ENCODE measurements at places on chromosomes 1 and 21.

GRCh38 chr1:87572891-87573290 is 244.2 kb downstream of the LMO4 start:
- no peak for DNase-seq

DNA sequence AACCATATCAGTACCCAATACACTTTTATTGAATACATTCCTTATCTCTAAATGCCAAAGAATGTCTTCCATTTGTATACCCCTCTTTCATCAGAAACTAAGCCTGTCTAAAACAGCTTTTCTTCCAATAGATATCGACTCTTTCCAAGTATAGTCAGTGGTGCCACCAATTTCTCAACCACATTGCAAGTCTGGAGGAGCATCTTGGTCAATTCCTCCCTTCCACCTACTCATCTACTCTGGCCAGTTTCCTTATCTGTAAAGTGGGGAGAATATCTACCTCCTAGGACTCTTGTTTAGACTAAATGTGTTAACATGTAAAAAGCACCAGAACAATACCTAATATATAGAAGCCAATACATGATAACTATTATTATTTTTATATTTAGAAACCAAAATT is 28.5 kb upstream of the FGGY start:
- DNase-seq = no peak

DNA sequence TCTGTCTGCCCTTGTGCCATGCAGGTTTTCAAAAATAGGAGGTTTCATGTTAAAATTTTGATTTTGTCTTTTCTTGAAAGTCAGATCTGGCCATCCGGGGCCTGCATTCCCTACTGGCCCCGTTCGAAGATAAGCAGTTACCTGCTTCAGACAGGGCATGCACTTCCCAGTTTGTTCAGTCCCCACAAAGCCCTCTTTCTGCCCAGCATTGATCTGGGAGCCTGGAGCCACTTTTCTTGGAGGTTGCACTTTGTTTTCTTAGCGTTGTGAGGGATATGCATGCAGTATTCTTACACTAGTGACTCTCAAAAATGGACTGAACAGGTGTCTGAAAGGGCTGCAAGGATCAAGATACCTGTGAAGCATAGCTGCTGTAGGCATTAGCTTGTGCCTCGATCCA is 11.5 kb downstream of the MOV10 start:
- no peak for DNase-seq

GRCh38 chr1:240091614-240092300 is at the start of gene FMN2:
TSS of gene FMN2 (plus strand) at chr1:240091883. CDS start at chr1:240092110, 227 bp downstream.
- DNase-seq = peak; percentile 75

- peak; percentile 46 for DNase-seq
Measured at GRCh38 chr1:237041795-237042525, at the start of gene RYR2. TSS of gene RYR2 (plus strand) at chr1:237042184. CDS start at chr1:237042522, 338 bp downstream.

GRCh38 chr1:213201380-213202155 is 150.5 kb downstream of the RPS6KC1 start:
- DNase-seq = no peak

DNA sequence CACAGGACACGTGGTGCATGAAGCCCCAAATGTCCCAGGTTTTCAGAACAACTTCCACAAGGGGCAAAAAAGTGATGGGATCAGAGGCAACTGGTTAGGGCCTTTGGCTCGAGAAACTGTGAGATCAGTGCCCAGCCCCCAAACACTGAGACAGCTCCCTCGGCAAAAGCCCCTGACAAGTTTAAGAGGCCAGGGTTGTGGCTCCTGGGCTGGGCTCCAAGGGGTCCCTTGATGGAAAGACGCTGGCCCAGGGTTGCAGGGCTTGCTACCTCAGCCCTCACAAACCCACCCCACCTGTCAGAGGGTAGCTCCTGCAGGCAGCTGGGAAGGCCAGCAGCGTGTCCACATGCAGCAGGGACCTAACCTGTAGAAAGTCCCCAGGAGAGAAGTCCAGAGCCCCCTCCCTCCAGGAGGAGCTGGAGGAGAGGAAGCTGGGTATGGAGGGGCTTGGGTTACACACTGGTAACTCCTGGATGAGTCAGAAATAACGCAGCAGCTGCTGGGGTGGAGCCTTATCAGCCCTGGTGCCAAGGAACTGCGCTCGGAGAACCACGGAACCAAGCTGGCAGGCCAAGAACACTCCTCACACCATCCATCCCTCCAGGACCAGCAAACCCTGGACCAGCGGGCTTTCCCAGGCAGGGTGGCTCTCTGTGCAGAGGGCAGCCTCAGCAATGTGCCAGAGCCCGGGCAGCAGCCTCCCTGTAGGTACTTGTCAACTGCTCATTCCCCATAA is 37.5 kb downstream of the CTNNBIP1 start:
- no peak for DNase-seq

- no peak for DNase-seq
Measured at GRCh38 chr1:57485643-57486042, 61.8 kb upstream of the DAB1 start.

DNA sequence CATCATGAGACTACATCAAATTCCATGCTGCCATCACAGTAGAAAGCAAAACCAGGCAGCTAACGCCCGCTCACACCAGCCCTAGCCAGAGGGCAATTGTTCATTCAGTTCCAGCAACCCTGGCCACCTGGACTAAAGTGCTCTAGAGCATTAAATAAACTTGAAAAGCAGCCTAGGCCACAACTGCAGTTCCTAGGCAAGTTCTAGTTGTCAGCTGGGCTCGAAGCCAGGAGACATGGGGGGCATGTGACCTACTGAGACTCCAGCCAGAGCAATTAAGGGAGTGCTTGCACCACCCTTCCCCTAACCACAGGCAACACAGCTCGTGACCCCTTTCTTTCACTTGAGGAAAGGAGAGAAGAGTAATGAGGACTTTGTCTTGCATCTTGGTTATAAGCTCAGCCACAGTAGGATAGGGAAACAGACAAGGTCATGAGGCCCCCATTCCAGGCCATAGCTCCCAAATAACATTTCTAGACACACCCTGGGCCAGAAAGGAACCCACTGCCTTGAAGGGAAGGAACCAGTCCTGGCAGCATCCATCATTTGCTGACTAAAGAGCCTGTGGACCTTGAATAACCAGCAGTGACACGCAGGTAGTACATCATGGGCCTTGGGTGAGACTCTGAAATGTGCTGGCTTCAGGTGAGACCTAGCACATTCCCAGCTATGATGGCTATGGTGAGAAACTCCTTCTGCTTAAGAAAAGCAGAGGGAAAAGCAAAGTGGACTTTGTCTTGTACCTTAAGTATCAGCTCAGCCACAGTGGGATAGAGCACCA is 77.0 kb downstream of the ZZZ3 start:
- DNase-seq = no peak

GRCh38 chr1:94413311-94413710 is 4.9 kb upstream of the ABCD3 start:
- DNase-seq = no peak

DNA sequence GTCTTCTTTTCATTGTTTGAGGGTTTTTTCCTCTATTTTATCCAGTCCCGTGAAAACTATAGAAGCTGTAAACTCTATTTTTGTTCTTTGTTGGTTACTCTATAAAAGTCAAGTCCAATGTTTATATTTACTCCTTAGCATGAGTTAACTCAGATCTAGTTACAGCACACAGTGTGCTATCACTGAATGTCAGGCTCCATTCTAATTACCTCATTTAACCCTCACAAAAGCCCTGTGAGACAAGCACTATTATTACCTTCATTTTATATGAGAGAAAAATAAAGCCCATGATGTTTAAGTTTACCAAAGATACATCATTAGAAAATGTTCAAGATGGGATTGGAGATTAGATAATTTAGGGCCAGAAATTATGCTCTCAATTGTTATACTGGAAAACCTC is 251.4 kb upstream of the SNX7 start:
- DNase-seq = no peak

DNA sequence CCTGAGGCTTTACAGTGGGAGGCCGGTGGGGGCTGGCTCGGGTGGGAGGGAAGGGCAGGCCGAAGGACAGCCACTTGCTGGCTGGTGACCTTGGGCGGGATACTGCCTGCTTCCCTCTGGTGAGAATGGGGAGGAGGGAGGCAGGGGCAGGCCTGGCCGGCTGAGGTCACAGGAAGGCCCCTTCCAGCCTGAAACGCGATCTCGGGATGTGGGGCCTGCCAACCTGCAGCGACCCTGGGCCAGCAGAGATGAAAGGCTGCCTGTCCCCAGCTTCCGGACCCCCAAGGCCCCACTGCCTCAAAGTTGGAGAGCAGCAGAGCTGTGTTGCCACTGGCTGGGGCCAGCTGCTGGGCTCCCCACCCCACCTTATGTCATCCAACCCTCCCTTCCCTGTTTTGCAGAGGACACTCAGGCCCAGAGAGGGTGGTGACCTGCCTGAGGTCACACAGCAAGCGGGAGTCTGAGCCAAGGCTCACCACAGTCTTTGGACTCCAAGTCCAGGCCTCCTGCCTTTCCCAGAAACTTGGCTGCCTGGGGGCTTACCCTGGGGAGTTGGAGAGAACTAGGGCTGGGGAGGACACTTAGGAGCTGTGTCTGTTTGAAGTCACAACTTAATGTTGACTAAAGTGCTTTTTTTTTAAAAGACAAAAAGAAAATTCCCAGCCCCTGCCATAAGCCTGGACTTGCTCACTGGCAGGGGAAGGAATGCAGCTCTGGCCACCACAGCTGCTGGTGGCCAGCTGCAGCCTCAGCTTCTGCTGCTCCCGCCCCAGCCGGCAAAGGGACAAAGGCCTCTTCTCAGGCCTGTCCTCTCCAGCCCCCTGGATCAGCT is 14.8 kb upstream of the WASF2 start:
- peak; percentile 82 for DNase-seq
